ENCODE measurements at places on chromosomes 5 and 9.

GRCh38 chr5:60671899-60672692 lies 27.9 kb downstream of the DEPDC1B start:
- no peak for DNase-seq

DNA sequence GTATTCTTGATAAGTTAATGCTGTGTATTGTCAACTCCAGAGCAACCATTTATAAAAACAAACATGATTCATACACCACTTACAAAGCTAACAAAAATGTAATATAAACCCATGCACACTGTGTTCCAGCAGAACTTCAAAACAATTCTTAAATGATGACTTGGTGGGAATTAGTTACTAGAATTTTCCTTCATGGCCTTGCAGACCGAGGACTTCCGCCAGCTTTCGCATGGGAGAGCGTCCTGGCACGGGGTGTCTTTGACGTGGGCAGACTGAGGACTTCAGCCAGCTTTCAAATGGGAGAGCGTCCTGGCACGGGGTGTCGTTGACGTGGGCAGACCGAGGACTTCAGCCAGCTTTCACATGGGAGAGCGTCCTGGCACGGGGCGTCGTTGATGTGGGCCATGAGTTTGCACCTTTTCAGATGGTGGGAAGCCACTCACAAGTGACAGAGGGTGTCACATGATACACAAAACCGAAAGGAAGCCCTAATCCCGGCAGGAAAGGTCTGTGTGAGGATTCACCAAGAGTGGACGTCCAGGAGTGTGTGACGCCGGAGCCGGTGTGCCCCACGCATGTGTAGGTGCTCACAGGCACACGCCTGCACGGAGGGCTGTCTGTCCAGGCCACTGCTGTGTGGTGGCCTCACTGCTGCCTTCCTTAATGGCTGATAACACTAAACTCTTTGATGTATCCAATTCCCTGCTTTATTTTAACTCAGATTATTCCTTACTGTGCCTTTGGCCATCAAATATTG lies 211.3 kb upstream of the IRX4 start:
- no peak for DNase-seq

- no peak for DNase-seq
Observed at GRCh38 chr5:107219993-107220392, 450.7 kb downstream of the EFNA5 start.

GRCh38 chr5:139676406-139676805 lies 28.3 kb downstream of the CXXC5 start:
- DNase-seq = no peak

- DNase-seq = no peak
Observed at GRCh38 chr5:68518286-68518685, 302.7 kb downstream of the PIK3R1 start.

GRCh38 chr5:88488561-88488960 lies 219.9 kb upstream of the TMEM161B start:
- no peak for DNase-seq

DNA sequence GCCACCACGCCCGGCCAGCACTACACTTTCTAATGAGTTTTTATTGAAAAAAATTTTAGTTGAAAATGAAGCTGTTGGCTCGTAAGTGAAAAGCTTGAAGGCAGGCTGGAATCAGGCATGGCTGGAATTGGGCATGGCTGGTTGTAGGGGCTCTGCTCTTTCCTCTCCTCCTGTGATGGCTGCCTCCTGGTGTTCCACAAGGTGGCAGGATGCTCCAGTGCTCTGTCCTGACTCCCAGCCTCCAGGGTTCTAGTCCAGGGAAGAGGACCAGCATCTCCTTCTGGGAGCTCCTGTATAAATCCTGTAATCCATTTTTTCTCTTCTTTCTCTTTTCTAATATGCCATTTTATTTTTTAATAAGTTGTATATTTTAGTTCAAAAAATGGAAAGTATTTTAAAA lies 57.2 kb upstream of the DHFR start:
- no peak for DNase-seq

DNA sequence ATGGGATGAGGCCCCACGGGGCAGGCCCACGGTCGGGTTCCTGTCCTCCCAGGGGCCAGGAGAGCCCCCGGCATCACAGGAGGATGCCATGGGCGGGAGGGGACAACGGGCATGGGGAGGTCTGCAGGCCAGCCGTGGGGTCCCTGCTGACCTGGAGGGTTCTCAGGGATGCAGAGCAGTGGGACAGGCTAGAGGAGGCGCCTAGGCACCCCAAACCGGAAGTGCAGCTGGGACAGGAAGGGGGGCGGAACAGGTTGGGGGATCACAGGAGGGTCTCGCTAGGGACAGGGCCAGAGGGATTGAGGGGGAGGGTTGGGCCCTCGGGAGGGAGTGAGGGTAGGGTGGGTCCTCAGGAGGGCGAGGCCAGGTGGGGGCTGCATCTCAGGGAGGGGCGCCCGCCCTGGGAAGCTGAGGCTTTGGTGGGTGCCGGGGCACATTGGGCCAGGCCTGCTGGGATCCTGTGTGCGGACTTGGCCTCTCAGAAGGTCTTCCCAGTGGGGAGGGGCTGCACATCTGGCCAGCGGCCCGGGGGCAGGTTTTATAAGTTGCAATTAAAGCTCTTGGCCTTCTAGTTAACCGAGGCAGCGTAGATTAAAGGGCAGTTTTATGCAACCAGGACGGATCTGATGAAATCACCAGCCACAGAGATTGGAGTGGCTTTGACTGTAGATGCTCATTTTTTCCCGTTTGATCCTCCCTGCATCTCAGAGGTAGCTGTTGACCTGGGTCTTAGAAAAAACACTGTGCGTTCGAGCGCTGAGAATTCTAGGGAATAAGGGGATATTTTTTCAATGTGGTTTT lies 20.1 kb downstream of the NKD2 start:
- DNase-seq = no peak

DNA sequence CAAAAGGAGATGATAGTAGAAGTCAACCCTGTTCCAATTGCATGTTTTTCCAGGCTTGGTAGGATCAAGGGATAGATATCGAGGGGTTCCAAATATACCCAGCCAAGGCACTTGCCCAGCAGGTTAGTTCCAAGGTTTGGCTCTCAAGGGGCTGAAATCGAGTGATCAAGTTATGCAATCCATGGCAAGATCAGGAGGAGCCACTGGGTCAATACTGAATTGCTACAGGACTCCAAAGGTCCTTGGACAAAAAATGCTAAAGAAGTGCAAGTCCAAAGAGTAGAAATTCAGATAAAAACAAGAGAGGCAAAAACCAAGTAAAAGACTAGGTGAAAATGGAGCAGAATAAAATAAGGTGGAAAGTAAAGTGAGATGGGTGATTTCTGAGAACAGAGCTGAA lies 179.1 kb upstream of the RFX3 start:
- no peak for DNase-seq

GRCh38 chr9:13291718-13292117 lies 12.2 kb upstream of the MPDZ start:
- no peak for DNase-seq

GRCh38 chr9:33480106-33480505 lies 6.4 kb upstream of the NOL6 start:
- no peak for DNase-seq

- DNase-seq = no peak
Observed at GRCh38 chr5:123505633-123506032, 6.3 kb upstream of the CSNK1G3 start.

- no peak for DNase-seq
Observed at GRCh38 chr5:177130211-177131018, 3.2 kb upstream of the NSD1 start.

DNA sequence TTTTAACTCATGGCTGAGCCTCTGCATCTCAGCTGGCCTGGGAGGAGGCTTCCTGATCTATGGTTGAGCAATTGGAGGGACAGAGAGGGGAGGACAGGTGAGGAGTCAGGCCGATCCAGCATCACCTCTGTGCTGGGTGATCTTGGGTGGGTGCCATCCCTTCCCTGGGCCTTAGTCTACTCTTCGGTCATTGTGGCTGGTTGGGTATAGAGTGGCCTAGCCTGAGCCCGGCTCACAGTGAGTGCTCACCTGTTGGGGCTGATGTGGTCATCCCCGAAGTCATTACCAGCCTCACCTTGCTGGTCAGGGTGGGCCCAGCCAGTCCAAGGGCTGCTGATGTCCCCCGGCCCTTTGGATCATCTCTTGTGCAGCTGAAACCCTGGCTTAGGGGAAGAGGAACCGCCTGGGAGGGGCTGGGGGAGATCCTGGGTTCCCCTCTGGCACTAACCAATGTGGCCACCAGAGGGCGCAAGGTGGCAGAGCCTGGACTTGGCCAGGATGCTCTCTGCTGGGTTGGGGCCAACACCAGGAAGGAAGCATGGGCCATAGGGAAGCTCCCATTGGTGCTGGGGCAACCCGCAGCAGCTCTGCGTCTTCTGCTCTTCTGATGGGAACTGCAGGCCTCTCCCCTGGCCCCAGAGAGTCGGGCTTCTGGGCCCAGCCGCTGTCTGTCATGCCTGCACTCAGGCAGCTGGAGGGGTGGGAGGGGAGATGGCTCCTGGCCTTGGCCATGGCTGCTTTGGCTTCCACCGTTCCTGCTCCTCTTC lies 17.3 kb upstream of the ODF2 start:
- peak; percentile 61 for DNase-seq

DNA sequence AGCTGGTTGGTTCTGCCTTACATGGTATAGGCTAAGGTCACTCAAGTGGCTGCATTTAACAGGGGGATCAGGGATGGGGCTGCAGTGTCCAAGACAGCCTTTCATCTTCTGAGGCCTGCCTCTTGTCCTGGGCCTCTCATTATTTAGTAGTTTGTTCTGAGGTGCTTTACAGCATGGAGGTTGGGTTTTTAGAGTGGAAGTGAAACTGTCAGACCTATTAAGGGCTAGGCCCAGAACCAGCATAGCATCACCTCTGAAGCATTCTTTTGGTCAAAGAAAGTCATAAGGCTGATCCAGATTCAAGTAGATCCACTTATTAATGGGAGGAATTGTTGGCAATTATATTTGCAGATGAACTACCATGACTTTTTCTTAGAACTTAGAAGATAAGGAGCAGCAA lies 146.0 kb upstream of the NMUR2 start:
- DNase-seq = no peak

- no peak for DNase-seq
Observed at GRCh38 chr9:16202914-16203728, 650.3 kb downstream of the CCDC171 start.

GRCh38 chr9:93231716-93232115 lies 47.8 kb downstream of the WNK2 start:
- DNase-seq = no peak

DNA sequence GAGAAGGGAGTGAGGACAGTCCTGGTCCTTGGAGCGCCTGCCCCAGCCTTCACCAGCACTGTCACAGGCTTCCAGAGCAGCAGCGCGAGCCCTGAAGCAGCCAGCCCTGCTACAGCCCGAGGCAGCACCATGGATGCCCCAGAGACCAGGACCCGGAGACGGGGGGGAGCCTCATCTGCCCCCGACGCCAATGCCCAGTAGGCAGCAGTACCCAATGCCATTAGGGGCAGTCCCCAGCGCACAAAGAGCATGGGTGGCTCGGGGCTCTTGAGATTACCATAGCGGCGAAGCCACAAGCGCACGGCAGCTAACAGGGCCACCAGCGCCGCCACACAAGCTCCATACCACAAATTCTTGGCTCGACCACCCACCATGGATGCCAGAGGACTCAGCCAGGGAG lies 4.9 kb downstream of the PIGO start:
- DNase-seq = no peak

GRCh38 chr5:169667896-169668674 lies 31.0 kb downstream of the DOCK2 start:
- no peak for DNase-seq

DNA sequence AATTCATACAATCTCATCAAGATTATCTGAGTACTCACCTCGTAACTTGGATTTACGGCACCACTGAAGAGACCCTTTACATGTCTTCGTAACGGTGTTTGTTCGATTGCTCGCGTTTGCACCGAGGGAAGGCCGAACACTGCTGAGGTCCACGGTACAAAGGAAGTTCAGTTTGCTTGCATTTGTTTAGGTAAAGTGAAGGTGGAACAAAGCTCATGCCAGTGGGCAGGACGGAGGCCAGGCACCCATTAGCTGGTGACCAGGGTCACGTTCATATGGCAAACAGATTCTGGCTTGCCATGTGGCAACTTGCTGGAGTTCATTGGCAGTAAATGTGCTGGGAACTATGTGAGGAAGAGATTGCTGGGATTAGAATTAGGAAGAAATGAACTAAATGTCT lies 164.8 kb downstream of the MACROH2A1 start:
- DNase-seq = no peak

GRCh38 chr5:78483809-78484521 lies 123.5 kb downstream of the SCAMP1 start:
- no peak for DNase-seq

GRCh38 chr9:133727277-133727875 lies 10.8 kb downstream of the SARDH start:
- DNase-seq = no peak

DNA sequence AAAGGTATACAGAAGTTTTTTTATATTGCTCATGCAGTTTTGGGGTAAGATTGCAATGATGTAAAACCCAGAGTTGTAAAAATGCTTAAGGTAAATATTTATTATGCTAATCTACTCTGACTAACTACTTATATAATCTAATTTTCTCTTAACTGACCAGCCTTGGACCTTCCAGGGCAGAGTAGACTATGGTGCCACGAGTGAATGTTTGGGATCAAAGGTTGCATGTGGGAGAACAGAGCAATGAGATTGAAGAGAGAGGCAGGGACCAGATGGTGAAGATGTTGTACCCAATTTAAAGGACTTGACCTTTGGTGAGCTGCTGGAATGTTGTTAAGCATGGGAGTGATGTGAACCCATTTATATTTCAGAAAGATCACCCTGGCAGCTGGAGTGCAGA lies 34.8 kb upstream of the PANK3 start:
- DNase-seq = no peak

- peak; percentile 76 for DNase-seq
Observed at GRCh38 chr9:98958271-98958984, 14.7 kb downstream of the COL15A1 start.

GRCh38 chr5:1537603-1538154 lies 13.9 kb upstream of the LPCAT1 start:
- DNase-seq = no peak

DNA sequence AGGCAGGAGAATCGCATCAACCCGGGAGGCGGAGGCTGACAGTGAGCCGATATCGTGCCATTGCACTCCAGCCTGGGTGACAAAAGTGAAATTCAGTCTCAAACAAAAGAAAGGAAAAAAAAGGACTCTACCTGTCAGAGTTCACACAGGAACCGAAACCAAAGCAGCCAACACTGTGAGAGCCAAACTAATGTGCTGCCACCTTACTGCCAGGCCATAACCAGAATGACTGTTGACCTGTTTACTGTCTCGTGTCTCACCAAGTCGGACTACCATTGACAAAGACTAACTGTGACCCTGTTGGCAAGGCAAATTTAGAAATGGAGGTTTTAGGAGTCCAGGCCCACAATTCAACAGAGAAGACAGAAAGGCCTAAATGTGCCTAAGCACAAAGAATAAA lies 112.4 kb downstream of the ANXA2R start:
- no peak for DNase-seq

- no peak for DNase-seq
Observed at GRCh38 chr5:16582081-16582480, 34.7 kb downstream of the RETREG1 start.

- DNase-seq = no peak
Observed at GRCh38 chr5:891117-891836, 1.3 kb downstream of the BRD9 start.

- DNase-seq = no peak
Observed at GRCh38 chr9:133740911-133741310, 2.8 kb upstream of the SARDH start.

- DNase-seq = no peak
Observed at GRCh38 chr5:108259306-108259705, 122.6 kb downstream of the FBXL17 start.

- DNase-seq = no peak
Observed at GRCh38 chr9:976258-976942, at the start of gene DMRT3. TSS of gene DMRT3 (plus strand) at chr9:976655. CDS start at chr9:977002, 347 bp downstream.

All from skin of body (tissue), 3 donors.